ENCODE measurements at places on chromosomes 16 and 17. TPM values are rescaled to one million over a fixed set of nuclear protein-coding genes. Genes with fewer than 3 reads are reported as not detected.

- no peaks in the 10 kb centered on the region for H3K36me3 ChIP-seq
- no peak overlapping the region for H3K4me3 ChIP-seq
- H3K27me3 ChIP-seq, result no peaks in the 10 kb centered on the region
- H3K4me1 ChIP-seq, result peaks cover 15% of the 10 kb centered on the region
- H3K27ac ChIP-seq, result no peak overlapping the region
- DNase-seq, result no peak
Measured at GRCh38 chr16:53913099-53913870, 209.3 kb downstream of the FTO start.

The HOXB5 gene
- not detected for total RNA-seq

- DNase-seq, result no peak
- H3K4me3 ChIP-seq, result no peak overlapping the region
Measured at GRCh38 chr17:81524039-81524864, 3.9 kb upstream of the FSCN2 start.

DNA sequence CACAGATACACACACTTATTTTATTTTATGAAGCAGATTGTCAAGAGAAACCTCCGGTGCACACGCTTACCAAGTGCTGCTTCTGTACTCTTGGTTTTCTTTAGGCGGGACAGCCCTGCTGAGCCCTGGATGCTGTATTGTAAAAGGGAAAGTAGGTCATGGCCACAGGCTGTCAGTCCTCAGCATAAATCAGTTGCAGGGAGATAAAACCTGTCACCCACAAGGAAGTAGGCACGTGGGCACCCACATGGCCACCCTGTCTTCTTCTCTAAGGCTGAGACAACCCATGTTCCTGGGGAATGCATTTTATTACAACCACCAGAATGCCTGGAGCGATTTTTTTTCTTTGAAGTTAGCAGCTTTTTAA lies 59.3 kb downstream of the ASIC2 start:
- no peaks in the 10 kb centered on the region for H3K4me1 ChIP-seq
- H3K36me3 ChIP-seq, result no peaks in the 10 kb centered on the region
- no peak for DNase-seq
- H3K4me3 ChIP-seq, result no peak overlapping the region
- no peak overlapping the region for H3K27ac ChIP-seq

The HCRT gene
- total RNA-seq, result not detected

Data from naive thymus-derived CD4-positive, alpha-beta T cell (primary cell).